ENCODE measurements at places on chromosomes 1 and 21.

- DNase-seq, result no peak
Observed at GRCh38 chr1:187443939-187444338, 615.2 kb downstream of the PLA2G4A start.

DNA sequence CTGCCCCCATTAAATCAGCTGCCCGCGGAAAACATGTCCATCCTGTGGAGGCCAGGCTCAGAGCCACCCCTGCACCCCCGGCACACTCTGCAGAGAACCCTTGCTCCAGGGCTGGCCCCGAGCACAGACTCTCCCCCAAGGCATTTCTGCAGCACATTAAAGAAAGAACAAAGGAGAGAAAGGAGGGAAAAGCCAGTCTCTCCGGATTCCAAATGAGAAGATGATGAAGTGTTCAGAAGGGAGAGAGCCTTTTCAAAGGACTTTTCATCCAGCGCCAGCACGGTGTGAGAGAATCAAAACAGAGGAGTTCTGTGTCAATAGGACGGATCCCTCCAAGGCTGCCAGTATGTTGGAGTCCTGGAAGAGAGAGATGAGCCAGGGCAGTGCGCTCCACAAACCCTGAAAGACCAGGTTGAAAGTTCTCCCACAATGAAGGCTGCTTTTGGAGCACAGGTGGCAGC is 498.3 kb downstream of the NPHP4 start:
- no peak for DNase-seq

- no peak for DNase-seq
Observed at GRCh38 chr1:165381745-165382505, 25.4 kb upstream of the LMX1A start.

- DNase-seq, result no peak
Observed at GRCh38 chr1:35810096-35810881, 2.5 kb downstream of the AGO4 start.

GRCh38 chr1:94236013-94236491 is 1.3 kb downstream of the ARHGAP29 start:
- peak; percentile 50 for DNase-seq

DNA sequence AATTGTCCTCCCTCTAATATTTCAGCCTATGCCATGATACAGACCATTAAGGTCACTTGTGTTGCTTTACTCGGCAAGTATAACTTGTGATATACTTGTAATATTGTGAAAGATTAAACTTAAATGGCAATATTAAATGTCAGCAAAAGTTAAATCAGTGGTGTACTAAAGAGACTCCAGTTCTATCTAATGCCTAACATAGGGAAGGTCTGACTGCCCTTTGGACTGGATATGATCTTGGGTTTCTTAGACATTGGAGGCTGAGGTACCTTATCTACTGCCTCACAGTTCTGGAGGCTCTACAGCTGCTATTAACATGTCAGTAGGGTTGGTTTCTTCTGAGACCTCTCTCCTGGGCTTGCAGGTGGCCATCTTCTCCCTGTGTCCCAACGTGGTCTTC is 89.9 kb downstream of the MT1HL1 start:
- DNase-seq, result no peak
